Hepatocyte (in vitro differentiated cells): ENCODE measurements at places on chromosomes 4 and X. TPM values are rescaled to one million over a fixed set of nuclear protein-coding genes. Genes with fewer than 3 reads are reported as not detected.

GRCh38 chrX:101605146-101605545, 12.7 kb downstream of the ARMCX6 start:
- no peak for DNase-seq

- DNase-seq: no peak
Observed at GRCh38 chr4:23015821-23016220, 323.1 kb downstream of the GBA3 start.

RNF150 gene
- 8.1 and 9.2 TPM in 2 replicates for total RNA-seq

DNA sequence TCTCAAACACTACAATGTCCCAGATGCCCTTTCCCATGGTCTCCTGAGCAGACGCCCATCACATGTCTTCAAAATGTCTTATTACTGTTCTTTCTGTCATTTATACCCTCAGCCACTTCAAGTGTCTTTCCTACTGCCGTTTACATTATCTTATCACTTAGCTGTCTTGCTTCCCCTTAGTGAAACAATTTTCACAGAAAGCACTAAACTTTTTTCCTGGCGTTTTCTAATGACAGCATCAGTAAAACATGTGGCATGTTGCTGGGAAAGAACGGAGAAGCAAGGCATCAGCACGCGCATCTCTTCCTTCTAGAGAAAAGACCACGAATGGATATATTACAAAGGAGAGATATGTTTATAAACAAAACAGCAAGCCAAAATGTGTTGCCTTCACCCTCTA, 189.7 kb upstream of the SLIT2 start:
- DNase-seq: no peak

MGAT4D gene
- not detected in 2 replicates for total RNA-seq

ARX gene
- not detected in 2 replicates for total RNA-seq

BGN gene
- 12.5 and 14.5 TPM in 2 replicates for total RNA-seq

- no peak for DNase-seq
Observed at GRCh38 chr4:107058828-107059227, 22.7 kb upstream of the DKK2 start.
